ENCODE measurements at places on chromosomes 12 and 14. TPM values are rescaled to one million over a fixed set of nuclear protein-coding genes. Genes with fewer than 3 reads are reported as not detected.

- no peak for DNase-seq
Measured at GRCh38 chr12:93287149-93287548, 90.6 kb upstream of the NUDT4 start.

The SLC2A13 gene
- 6.3 TPM for total RNA-seq

DNA sequence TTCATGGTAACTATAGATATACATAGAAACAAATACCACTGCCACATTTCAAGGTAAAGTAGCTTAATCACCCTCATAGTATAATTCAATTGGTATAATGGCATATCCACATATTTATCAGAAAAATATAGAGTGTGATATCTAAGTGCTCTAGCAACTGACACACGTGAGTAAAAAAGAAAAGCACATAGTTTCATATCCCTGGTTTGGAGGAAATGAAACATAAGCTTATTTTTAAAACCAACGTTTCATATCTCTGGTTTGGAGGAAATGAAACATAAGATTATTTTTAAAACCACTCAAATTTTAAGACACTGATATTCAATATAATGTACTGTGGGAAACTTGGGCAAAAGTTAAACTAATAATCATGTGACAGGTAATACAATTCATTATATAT lies 2.1 kb downstream of the OR6C70 start:
- no peak for DNase-seq

DNA sequence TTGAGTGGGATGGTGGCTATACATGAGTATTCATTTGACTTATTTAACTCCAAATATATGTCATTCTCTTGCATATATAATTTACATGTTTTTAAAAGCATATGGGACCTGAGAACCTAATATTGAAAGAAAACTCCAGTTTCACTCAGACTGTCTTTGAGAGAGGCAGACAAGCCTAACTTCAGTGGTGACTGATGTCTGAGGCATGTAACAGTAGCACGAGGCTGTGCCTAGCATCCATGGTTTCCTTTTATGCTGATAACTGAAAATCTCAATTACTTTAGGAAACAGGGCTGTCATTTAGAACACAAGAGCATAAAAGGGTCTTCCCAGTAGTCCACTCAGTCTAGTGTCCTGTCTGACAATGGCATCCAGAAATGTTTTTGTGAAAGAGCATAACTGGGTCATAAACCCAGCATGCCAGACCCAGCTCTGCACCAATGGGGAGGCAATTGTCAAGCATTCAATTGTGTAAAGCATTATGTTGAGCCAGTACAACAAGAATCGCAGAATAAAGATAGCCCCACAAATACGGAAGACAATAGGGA lies 24.3 kb downstream of the MAPK1IP1L start:
- DNase-seq = no peak

The GMFB gene
- total RNA-seq = 24.9 TPM

GRCh38 chr12:89461649-89462612 lies 62.7 kb downstream of the GALNT4 start:
- no peak for DNase-seq

DNA sequence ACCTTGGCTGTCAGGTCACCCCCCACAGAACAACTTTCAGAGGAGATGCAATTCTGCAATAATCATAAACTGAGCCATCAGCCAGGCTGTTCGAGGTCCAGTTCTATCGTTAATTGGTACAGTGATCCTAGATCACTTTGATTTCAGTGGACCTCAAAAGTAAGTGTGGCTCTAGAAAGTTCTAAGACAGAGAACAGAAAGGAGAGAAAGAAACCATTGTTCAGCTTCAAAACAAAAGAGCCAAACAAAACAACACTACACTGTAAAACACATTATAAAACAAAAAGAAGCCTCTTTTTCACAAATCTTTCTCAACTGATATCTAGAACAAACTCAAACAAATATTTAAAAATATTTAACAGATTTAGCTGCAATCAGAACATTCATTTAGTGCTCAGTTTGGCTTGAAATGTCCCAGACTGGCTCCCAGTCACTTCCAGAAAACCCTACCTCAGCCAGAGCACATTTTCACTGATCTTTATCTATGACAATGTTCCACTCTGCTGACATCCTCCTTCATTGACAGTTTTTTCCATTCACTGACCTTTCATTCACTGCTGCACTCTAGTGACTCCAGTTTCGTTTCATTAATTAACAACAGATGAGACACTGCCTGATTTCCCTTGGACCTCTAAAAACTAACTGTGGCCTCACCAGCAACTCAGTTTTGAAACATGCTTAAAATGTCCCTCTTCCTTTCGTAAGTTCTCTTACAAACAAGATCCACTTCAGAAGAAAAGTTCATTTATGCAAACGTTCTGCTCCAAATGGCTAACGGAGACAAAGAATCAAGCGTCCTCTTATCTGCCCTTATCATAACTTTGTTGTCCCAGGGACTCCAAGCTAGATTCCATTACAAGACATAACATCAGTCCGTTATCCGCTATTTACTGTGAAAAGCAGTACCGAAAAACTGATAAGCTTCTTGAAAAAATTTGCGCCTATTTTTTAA lies 56.8 kb downstream of the DUSP16 start:
- no peak for DNase-seq

DNA sequence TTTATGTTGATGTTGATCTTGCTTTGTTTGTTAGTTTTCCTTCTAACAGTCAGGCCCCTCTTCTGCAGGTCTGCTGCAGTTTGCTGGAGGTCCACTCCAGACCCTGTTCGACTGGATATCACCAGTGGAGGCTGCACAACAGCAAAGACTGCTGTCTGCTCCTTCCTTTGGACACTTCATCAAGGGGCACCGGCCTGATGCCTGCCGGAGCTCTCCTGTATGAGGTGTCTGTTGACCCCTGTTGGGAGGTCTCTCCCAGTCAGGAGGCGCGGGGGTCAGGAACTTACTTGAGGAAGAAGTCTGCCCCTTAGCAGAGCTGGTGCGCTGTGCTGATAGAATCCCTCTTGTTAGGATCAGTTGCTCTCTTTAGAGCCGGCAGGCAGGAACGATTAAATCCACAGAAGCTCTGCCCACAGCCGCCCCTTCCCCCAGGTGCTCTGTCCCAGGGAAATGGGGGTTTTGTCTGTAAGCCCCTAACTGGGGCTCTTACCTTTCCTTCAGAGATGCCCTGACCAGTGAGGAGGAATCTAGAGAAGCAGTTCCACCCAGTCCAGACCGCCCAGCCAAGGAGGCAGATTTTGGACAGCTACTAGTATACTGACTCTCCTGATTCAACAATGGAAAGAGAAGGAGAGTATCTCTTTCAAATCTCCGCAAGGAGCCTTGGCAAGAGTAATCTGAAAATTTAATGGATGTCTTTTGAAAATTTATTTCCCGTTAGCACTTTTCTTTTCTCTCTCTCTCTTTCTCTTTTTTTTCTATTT lies 25.2 kb downstream of the MIA2 start:
- peak; percentile 27 for DNase-seq

DNA sequence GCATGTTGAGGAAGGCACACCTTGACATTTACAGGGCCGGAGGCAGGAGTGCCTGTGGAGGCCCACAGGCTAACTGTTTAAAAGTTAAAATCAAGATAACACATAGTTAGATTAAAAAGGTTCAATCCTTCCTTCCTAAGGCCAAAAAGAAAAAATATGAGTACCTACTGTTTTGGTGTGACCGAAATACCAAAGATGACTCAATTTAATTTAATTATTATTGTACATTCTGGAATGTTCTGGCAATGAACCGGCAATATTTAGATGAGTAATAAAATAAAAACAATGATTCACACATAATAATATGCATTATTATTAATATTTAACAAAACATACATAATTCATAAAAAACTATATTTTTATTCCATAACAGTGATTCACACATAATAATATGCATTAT lies 136.8 kb upstream of the NTF3 start:
- DNase-seq = no peak

- no peak for DNase-seq
Measured at GRCh38 chr12:11545484-11546330, 103.8 kb upstream of the ETV6 start.

GRCh38 chr14:77880056-77880455 lies 80.1 kb downstream of the ADCK1 start:
- no peak for DNase-seq

The DENR gene
- total RNA-seq = 28.1 TPM

GRCh38 chr14:95288672-95289322 lies 30.9 kb downstream of the CLMN start:
- no peak for DNase-seq

GRCh38 chr14:85617791-85618190 lies 87.8 kb downstream of the FLRT2 start:
- no peak for DNase-seq

- DNase-seq = peak; percentile 69
Measured at GRCh38 chr14:99199846-99200653, 71.9 kb downstream of the BCL11B start.

DNA sequence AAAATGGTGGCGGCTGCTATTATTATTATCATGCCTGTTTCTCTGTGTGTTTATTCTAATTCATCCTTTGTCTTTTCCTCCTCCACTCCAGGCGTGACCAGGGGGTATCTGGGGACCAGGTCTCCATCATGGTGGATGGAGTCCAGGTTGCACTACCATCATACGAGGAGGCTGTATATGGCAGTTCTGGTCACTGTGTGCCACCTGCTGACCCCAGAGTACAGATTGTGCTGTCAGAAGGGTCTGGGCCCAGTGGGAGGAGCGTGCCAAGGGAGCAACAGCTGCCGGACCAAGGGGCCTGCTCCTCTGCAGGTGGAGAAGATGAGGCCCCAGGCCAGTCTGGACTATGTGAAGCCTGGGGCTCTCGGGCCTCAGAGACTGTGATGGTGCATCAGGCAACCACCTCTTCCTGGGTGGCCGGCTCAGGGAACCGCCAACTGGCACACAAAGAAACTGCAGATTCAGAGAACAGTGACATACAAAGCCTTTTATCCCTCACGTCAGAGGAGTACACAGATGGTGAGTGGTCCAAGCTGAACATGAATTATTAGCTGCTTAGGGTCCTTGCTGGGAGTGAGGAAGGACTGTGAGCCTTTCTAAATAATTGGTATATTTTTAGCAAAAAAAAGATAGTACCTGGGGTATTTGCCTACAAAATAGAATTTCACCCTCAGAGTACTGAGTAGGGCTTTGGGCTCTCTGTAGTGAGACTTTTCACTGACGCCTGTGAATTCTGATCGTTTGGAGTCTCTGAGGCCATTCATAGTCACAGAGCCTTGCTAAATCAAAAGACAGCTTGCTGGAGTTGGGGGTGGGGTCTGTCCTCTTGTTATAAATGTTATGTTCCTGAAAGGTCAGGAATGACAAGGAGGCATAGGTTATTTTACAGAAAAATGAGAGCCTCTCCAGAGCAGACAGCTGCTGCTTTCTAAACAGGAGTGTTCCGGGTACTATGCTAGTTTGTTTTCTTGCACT lies 58.1 kb upstream of the SRSF5 start:
- DNase-seq = no peak

DNA sequence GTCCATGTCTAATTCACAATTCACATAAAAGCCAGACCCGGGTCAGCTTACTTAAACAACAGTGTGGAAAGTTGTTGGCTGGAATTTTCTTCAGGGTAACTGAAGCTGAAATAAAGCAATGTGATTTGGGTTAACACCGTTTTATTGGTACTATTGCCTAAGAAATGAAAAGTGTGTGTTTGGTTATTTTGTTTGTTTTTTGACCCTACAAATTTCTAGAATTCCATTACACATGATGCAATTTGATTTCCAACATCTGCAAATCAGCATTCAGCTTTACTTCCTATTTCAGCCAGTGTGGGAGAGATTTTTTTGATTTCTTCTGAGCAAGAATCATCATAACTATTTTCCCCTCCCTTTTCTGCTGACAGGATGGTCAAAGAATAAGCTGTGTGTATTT lies 45.7 kb upstream of the CLMN start:
- DNase-seq = no peak

The ZNF26 gene
- total RNA-seq = 4.4 TPM

- DNase-seq = no peak
Measured at GRCh38 chr14:84036840-84037239, 1493.1 kb upstream of the FLRT2 start.

DNA sequence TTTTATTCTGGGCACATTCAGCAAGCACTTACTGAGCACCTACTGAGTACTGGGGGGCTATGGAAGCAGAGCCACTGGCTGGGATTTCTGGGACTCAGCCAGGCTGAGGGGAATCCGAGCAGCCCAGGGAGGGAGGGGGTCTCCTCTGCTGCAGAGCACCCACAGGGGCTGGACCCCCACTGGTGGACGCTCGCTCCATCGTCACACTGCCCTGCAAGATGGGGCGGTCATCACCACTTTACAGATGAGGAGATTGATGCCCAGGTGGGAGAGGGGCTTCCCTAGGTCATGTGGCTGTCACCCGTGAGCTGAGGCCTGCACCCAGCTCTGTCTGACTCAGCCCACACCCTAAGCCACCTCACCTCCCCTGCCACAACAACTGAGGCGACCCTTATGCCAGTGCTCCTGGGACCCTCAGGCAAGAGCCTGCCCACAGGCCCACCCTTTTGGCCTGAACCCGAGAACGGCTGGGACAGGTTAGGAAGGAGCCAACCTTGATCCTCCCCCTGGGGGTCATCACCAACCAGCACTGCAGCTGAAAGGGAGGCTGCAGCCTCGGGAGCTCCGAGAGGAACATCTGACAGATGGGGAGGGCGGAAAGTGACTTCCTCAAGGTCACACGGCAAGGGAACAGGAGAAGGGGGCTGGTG lies 74.4 kb downstream of the SERPINA3 start:
- no peak for DNase-seq

DNA sequence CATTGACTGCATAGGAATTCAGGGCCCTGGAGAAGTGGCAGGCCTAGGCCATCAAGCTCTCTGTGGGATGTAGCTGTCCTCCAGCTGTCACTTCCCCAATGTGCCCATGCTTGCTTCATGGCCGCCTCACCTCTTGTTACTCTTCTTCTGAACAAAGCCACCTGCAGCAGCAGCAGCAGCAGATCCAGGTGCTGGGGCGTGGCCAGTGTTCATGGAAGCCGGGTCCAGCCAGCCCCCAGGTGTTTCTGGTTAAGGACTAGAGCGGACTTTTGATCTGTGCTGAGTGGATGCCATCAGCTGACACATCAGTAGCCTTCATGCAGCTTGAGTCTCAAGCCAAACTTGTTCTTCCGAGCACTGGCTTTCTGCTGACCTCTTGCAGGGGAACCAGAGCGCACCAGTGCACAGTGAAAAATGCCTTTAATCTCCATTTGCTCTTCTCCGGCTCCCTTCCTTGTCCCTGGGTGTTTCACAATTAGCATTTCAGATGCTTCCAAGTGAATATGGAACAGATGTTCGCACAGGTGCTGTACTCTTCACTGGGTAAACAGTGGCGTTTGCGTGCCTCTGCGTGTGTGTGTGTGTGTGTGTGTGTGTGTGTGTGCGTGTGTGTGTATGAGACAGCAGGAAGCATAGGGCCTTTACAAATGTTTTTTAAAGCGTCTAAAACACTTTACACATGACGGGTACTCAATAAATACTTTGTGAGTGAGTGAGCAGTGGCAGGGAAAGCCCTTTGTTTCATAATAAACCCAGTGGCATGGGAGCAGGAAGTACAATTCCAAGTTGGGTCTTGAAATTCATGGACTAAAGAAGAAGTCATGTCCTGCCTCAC lies 20.1 kb downstream of the TPCN1 start:
- DNase-seq = no peak
